A673 (cell line): ENCODE measurements at places on chromosomes 2 and 18.

- DNase-seq: no peak
These were observed 9.1 kb upstream of the ATG16L1 start for GRCh38 chr2:233242231-233242927.

GRCh38 chr2:113886479-113887008, 3.3 kb upstream of the ACTR3 start:
- DNase-seq: no peak

DNA sequence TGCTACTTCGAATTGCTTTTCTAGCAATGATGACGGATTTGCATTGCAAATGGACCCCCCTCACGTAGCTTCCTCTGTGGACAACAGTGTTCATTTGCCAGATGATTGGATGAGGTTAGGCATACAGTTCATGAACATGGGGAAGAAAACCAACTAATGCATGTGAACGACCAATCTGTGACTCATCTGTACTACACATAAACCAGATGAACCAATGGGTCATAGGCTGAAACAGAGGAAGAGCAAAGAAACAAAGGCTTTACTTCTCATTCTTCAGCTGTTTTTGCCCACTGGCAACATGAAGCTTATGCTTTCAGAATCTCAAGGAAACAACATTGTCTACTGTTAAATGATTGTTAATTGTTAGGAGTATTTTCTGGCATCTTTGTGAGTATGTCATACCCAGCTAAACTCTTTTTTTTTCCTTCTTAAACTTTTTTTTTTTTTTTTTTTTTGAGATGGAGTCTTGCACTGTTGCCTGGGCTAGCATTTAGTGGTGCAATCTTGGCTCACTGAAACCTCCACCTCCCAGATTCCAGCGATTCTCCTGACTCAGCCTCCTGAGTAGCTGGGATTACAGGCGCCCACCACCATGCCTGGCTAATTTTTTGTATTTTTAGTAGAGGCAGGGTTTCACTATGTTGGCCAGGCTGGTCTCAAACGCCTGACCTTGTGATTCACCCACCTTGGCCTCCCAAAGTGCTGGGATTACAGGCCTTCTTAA, 35.5 kb downstream of the EFEMP1 start:
- peak; percentile 63 for DNase-seq

DNA sequence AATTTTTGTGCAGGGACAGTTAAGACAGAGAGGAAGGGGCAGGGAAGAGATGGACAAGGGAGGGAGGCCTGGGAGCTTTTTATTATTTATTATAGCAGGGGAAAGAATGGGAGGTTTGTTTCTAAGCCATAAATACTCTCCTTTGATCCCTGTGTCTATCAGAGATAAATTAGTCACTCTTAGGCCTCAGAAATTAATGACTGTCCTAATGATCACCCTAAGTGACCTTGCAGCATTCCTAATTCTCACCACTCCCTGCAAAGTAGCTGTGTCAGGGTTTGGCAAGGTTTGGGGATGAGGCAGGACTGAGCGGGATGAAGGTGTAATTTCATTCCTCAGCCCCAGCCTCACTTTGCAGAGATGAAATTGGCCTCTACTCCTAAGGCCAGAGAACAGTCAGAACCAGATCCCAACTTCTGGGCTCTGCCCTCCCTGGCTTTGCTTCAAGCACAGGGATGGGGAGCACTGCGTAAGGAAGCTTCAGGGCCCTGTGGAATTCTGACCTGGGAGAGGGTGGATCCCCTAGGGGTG, 95.0 kb downstream of the TMEM17 start:
- no peak for DNase-seq

GRCh38 chr18:54580202-54580729, 10.8 kb upstream of the DYNAP start:
- DNase-seq: no peak

DNA sequence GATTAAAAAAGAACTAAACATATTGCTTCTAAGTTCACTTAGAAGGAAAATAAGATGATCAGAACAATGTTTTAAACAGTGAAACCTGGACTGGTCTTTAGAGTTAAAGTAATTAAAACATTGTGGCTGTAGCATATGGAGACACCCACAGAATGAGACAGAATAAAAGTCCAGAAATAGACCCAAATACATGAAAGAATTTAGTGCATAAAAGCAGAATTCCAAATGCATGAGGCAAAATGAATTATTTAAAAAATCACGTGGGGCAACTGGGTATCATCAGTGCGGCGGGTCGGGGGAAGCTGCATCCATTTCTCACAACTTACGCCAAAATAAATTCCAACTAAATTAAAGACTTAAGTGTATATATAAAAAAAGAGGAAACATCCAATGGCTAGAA, 12.1 kb downstream of the RNF149 start:
- DNase-seq: no peak

GRCh38 chr18:3703732-3704176, 253.8 kb downstream of the TGIF1 start:
- DNase-seq: peak; percentile 92

GRCh38 chr18:79606621-79607331, 72.8 kb upstream of the CTDP1 start:
- DNase-seq: no peak

DNA sequence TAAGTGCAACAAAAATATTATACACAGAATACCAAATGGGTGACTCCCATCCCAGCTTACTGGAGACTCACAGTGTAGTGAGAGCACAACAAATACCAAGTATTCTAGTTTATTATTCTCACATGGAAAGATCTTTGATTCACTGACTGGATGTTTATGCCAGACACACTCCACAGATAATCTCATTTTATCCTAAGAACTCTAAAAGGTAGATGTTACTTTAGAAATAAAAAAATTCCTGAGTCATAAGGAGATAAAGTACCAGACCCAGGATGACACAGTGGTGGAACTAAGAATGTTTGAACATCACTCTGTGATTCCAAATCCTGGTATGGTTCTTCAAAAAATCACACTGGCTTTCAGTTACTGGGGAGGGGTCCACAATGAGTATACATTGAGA, 136.2 kb downstream of the CDH2 start:
- no peak for DNase-seq

DNA sequence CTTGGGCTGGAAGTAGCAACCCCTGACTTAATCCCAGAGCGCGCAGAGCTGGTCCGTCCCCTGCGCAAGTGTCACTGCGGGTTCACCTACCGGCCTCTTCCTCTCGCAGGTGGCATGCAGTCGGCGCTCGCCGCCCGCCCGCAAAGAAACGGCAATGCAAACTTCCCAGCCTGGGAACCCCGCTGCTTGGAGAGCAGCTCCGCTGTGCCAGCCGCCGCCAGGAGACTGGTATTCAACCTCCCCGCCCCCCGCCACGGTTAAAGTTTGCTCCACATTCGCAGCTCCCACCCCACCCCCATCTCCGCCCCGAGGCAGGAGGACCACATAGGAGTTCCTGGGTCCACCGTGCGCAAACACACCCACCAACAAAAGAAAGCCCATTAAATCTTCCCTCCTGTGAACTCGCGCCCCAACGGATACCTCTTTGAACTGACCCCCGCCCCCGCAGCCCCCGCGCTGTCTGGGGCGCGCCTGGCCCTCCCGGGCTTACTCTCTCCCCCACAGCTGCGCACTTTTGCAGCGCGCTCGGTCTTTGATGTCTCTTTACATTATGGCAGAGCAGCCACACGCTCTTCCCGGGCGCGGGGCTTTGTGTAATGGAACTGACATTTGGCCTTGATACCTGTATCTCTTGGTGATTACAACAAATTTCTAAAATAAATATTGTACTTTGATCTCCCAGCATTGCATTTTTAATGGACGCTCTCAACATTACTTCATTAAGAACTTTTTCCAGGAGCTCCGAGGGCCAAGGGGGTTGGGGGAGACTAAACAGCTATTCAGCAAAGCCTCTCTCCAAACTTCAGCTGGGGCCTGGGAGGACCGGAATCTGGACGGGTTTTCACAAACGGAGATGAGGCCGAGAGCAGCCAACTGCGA, 3.1 kb upstream of the SP5 start:
- no peak for DNase-seq

- DNase-seq: no peak
These were observed 9.6 kb upstream of the TEX51 start for GRCh38 chr2:126889071-126889470.

DNA sequence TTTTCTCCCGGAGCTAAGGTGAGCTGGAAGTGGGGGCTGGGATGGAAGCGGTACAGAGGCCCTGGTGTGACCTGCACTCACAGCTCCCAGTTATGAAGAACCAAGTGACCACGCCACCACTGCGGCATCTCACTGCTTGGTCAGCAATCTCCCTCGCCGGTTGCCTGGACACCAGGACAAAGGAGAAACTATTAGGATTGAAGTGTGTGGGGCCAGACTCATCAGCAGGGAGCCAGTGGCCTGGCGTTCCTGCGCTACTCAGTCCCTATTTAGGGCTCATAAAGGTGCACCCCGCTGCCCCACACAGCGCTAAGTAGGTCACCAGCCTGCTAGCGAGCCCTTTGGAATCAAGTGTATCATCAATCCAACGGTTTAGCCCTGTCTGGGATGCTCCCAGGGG, 82.9 kb downstream of the ZCCHC2 start:
- no peak for DNase-seq

DNA sequence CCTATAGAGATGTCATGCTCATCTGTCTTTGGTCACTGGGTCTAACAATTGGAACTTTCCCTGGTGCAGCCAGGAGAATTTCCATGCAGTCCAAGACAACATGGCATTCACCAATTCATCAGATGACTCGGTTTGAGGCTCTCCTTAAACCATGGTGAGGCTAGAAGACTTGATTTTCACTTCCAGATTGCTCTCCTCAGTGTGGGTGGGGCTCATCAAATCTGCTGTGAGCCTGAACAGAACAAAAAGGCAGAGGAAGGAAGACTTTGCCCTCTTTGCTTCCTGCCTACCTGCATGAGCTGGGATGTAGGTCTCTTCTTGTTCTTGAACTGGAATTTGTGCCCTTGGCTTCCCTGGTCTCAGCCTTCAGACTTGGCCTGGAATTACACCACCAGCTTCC, 203.4 kb upstream of the TRIB2 start:
- DNase-seq: no peak

GRCh38 chr2:128545085-128545484, 226.4 kb upstream of the HS6ST1 start:
- no peak for DNase-seq

DNA sequence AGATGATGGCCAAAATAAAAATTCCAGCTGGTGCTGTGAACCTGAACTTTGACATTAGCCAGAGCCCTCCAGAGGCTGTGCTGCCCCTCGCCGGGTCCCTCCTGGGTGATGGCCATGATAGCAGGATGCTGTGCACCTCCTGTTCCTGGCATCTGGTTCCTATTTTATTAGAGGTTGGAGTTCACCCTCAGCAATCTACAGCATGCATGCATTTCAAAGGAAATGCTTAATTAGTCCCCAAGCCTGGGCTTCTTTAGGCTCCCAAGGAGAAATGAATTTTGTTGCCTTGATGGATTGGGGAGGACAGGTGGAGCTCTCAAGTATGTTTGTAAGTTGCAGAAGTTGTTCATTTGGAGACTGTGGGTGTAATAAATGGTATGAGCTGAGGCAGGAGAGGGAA, 166.9 kb downstream of the GLI2 start:
- DNase-seq: no peak

DNA sequence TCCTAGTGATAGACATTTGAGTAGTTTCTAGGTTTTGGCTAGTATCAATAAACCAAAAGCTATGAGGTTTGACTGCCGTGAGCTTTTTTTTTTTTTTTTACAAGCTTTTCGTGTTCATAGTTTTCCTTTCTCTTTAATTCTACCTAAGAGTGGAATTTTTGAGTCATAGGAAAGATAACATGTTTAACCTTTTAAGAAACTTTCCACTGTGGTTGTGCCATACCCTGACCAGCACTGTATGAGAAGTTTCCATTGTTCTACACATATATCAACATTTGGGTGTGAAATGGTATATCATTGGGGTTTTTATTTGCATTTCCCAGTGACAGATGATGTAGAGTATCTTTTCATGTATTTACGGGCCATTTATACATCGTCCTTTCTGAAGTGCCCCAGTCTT, 31.7 kb downstream of the UBE2F start:
- DNase-seq: no peak

DNA sequence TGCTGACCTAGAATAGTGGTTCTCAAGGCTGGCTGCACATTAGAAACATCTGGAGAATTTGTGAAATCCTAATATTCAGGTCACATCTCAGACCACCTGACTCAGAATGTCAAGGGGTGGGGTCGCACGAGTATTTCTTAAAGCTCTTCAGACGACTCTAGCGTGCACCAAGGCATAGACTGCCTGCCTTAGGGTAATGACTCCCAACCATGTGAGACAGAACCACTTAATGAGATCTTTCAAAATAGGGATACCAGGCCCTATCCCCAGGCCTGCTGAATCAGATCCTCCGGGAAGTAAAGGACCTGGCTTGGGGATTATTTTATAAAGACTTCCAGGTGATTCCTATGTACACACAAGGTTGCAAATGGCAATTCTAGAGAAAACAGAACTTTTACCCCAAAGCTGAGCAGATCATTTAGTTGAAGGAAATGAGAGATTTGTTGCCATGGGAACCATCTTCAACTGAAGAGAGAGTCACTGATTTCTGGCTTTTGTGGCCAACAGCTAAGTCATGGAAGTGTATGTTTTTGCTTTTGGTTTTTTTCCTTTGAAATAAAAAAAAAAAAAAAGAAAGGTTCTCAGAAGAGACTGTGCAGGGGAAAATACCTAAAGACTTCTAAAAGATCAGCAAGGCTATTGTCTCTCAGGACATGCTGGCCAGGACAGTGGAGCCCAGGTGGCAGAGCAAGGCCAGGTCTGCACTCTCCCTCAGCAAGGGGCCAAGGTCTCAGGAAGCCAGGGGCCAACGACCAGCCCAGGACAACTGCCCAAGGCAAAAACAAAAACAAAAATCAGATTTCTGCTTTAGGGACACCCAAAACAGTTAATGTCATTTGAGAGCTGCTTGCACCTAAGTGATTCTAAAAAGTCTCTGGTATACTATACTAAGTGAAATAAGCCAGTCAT, 15.3 kb upstream of the LOXHD1 start:
- peak; percentile 62 for DNase-seq

GRCh38 chr2:74201596-74201995, 3.2 kb downstream of the MTHFD2 start:
- no peak for DNase-seq

DNA sequence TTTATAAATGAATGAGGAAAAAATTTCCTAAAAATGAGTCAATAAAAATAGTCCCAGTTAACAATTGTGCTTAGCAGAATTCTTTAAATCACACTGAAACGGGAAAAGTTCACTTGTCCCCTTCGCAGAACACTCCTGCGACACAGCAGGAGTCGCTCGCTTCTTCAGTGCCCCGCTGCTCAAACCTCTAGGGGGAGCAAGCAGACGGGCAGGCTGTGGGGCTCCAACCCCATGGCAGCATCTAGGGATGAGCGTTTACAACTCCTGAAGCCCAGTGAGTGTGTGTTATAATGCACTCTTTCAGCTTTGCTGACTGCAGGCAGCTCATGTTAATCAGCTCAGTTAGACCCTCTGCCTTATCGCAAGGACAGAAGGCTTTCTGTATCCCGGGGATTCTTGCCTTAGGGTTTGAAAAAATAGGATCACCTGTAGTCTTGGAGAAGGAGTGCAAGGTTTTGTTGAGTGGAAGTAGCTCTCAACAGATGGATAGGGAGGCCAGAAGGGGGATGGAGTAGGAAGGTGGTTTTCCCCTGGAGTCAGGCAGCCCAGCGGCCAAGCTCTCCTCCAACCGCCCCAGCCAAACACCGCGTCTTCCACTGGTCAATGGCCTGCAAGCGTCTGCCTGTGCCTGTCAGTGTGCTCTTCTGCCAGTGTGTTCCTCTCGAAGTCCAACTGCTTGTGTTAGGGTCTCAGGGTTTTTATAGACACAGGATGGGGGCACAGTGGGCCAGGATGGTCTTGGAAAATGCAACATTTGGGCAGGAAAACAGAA, 1977.7 kb upstream of the LRRTM1 start:
- no peak for DNase-seq

- peak; percentile 27 for DNase-seq
These were observed 43.3 kb downstream of the EIF5B start for GRCh38 chr2:99380376-99381010.
